ENCODE measurements at places on chromosomes 12 and 14. TPM values are rescaled to one million over a fixed set of nuclear protein-coding genes. Genes with fewer than 3 reads are reported as not detected.

GRCh38 chr12:93200291-93200917 is 177.3 kb upstream of the NUDT4 start:
- DNase-seq, result no peak

- DNase-seq, result no peak
These were observed 53.0 kb downstream of the ATF7IP start for GRCh38 chr12:14418451-14418890.

The ZNF410 gene
- total RNA-seq, result 45.7 TPM

- DNase-seq, result no peak
These were observed 200.1 kb upstream of the TMTC1 start for GRCh38 chr12:29983851-29984250.

The DPY19L2 gene
- 40.8 TPM for total RNA-seq

DNA sequence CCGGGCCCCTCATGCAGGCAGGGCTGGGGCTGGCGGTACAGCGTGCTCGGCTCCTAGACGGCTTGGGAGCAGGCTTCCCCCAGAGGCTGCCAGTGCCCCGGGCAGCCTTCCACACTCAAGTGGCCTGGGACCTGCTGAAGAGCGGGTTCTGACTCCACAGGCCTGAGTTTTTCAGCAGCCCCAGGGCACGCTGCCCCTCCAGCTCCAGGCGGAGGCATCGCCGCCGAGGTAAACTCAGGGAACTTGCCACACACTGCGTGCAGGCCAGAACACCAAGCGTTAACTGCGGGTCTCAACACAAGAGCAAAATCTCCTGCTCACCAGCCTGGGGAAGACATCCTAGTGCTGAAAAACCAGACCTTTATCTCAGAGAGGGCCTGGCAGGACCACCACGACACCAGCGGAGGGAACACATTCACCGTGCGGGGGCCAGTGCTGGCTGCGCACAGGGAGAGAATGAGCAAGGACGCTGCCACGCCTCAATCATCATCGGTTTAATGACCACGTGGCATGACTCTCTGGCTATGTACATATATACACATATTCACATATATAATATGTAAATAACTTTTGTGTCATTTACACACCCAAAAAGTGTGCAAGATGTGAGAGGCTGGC is 21.3 kb downstream of the PSMC1 start:
- DNase-seq, result peak; percentile 29

DNA sequence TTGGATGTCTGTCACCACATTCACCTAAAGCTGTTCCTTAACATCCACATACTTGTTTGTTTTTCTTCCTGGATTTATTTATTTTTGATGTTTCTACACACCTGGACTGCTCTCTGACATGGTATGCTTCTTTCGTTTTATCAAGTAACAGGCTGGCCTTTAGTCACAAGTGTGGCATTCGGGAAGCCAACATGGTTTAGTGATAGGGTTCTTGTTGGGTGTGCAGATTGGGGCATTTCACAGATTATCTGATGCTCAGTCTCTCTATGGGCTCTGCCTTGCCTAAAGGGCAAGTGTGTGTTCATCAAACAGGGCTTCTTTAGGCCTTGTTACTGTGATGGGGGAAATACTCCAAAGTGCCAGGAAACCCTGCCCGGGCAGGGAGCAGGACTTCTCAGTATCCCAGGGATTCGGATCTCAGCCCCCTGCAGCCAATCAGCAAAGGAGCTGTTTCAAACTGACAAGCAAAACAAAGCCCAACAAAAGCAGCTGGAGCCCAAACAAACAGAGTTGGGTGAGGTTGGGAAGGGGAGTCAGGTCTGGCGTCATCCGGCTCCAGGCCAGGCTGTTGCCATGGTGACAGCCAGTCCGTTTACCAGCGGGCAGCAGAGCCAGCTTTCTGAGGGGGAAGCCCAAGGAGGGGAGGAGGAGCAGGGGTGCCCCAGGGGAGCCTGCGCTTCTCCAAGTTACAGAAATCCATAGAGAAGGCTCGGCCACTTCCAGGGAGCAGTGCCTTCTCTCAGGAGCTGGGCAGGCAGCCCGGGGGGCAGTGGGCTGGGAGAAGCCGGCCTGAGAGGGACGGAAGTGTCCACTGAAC is 31.9 kb downstream of the FOS start:
- peak; percentile 92 for DNase-seq

The NPFF gene
- total RNA-seq, result not detected

- DNase-seq, result no peak
These were observed 93.2 kb downstream of the TMTC3 start for GRCh38 chr12:88235183-88235833.

DNA sequence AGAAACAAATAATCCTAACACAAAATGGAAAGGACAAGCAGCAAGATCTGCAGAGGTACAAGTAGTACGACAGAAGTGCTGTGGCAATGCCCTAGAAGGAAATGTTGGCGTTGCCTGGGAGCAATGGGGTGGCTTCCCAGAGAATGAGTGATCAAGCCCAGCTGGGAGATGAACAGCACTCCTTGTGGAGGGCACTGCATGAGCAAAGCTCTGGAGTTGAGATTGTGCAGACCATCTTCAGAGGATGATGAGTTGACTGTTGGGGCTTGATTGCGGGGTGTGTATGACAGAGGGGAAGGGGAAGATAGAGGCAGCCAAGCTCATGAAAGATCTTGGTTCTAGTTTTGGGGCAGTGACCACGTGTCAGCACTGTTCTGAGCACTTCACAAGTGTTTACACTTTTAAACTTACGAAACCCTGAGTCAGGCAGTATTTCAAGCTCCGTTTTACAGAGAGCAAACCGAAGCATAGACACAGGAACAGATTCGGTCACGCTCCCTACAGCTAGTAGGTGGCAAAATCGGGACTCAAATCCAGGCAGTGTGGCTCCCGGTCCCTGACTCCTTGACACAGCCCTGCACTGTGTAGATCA is 127.2 kb upstream of the LHX5 start:
- no peak for DNase-seq

GRCh38 chr12:47206450-47207339 is 126.9 kb upstream of the AMIGO2 start:
- no peak for DNase-seq

DNA sequence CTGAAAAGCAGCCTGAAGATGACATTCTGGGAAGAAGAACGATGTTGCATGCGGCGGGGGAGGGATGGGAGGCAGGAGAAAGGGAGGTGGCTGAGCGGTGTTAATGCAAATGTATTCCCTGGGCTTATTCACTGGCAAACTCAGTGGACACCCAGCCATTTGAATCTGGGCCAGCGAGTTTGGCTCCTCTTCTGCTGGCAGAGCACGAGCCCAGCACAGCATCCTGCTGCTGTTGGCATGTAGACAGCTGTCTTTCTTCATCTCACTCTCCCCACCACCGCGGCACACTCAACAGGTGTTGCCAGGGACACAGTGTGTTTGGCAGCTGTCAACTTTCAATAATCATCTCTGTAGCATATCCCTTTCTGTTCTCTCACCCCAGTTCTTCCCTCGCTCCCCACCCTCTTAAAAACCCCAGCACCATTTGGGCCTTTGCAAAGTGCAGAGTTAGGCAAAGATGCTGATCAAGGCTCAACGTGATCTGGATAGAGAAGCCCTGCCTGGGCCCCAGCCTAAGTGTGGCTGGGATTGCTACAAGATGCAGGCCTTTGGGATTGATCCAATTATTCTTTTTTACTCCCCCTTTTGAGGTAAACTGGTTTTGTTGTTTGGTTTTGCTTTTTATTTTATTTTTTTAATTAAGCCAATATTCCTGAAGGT is 131.9 kb downstream of the EXOC5 start:
- DNase-seq, result no peak

Data from aorta (tissue), 5 donors.